Smooth muscle cell of trachea (primary cell): ENCODE measurements at places on chromosomes 3 and 15. TPM values are rescaled to one million over a fixed set of nuclear protein-coding genes. Genes with fewer than 3 reads are reported as not detected.

The CYP1A2 gene
- not detected in 2 replicates for total RNA-seq

The SYNM gene
- total RNA-seq: 5.4 and 6.3 TPM in 2 replicates

The CCDC80 gene
- total RNA-seq: 386 and 910 TPM in 2 replicates

The CLDN1 gene
- total RNA-seq: 0.15 and 0.50 TPM in 2 replicates

The SLCO2A1 gene
- total RNA-seq: not detected in 2 replicates

The EFCAB12 gene
- total RNA-seq: under 0.01 and 0.15 TPM in 2 replicates

The TPRG1 gene
- total RNA-seq: 0.15 and 0.17 TPM in 2 replicates

The CCR9 gene
- not detected in 2 replicates for total RNA-seq

The TMEM266 gene
- total RNA-seq: 0.29 and 0.66 TPM in 2 replicates

The SAMD7 gene
- total RNA-seq: not detected in 2 replicates

The CP gene
- total RNA-seq: 0.33 TPM in 1 of 2 replicates, not detected in the other

The CDV3 gene
- 147 and 175 TPM in 2 replicates for total RNA-seq

The SLC6A1 gene
- total RNA-seq: under 0.01 TPM in 2 replicates

The CIDEC gene
- 0.17 and 0.44 TPM in 2 replicates for total RNA-seq

The MYLK gene
- 325 and 839 TPM in 2 replicates for total RNA-seq

The GPR156 gene
- 0.44 and 0.50 TPM in 2 replicates for total RNA-seq

The UROC1 gene
- total RNA-seq: not detected in 2 replicates
